ENCODE measurements at places on chromosomes 4 and X.
A peak's percentile ranks its signal among the peaks of the same experiment; 100 is the strongest.

DNA sequence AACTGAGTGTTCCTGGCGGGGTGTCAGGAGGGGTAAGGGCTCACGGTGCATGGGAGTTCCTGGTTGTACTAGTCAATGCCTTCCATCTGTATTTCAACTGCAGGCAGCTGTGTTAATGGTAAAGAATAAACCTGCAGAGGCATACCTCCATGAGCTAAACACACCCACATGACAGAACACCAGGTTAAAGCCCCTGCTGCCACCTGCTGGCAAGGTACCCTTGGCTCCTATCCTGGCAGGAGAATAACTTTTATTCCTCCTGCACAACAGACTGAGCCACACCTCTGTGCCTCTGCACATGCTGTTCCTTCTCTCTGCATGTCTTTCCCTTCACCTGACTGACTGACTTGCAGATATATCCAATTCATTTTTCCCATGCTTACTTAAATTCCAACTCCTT is 11.1 kb downstream of the ITIH6 start:
- DNase-seq, result peak; percentile 14

DNA sequence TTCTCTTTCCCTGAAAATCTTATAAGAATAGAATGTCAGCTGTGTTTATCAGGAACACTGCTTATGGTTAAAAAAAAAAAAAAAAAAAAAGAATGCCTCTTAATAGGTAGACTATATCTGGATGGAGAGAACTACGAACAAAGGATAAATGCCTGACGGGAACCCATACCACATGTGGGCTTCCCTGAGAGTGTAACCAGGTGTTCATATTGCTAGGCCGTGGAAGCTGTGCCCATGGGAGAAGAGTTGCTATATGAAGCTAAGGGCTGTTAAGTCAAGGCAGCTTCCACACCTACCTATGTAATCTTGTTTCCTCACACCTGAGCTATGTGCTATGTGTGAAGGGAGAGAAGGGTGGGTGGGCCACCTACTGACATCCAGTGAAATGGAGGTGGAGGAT is 27.3 kb downstream of the TMEM184C start:
- DNase-seq, result no peak

- no peak for DNase-seq
These were observed 132.2 kb upstream of the AGA start for GRCh38 chr4:177574446-177574845.

- DNase-seq, result no peak
These were observed 239.3 kb downstream of the C4orf33 start for GRCh38 chr4:129335276-129335675.

All from NB4 (cell line).